ENCODE measurements at places on chromosomes 6 and 20.

GRCh38 chr6:144298194-144298593 lies 13.1 kb downstream of the UTRN start:
- DNase-seq: no peak

- no peak for DNase-seq
Observed at GRCh38 chr6:6191476-6191875, 129.0 kb downstream of the F13A1 start.

GRCh38 chr20:35297155-35297554 lies 4.9 kb upstream of the FAM83C start:
- no peak for DNase-seq

DNA sequence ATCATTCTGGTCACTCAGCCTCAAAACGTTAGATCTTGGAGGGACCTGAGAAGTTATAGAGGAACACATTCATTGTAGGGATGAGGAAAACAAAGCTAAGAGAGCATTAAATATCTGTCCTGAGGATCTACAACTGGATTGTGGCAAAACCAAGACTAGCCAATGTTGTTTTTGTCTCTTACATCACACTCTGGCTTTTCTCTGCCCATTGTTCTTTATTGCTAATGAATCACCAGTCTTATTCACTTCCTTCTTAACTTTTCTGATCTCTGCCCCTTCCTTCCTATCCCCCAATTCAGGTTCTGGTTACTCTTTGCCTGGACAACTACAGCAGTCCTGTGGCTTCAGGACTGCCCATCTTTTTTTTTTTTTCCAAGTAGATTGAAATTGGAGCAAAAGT lies 57.0 kb upstream of the PREP start:
- no peak for DNase-seq

DNA sequence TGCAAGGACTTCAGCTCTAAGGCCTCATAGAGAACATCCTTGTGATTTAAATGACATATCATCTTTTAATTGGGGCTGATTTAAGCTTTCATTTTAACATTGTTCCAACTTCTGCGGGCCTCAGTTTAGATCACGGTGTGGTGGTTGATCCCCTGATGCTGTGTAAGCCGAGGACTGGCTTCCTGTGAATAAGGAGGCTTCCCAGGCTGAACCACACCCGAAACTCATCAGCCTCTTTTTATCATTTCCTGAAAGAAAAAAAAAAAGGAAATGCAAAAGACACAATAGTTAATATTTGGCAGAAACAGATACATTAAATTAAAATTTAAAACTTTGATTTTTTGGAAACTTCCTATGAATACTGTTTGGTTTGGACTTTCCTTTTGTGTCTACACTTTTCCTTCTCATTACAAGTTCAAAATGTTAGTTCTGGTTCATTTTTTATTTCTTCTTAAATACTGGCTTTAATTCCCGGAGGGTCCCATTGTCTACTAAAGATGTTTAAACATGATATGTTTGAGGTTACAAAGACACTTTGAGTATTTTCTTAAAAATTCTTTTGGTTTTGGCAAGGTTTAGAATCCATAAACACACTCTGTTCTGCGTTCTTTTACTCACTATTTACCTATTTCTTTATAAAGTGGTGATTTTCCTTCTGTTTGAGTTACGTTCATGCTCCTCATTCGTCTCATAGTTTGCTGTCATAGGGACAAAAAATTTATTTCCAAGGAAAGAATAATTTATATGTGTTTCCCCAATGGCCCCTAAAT lies 230.0 kb upstream of the SULF2 start:
- no peak for DNase-seq

GRCh38 chr6:169583886-169584541 lies 117.8 kb downstream of the WDR27 start:
- DNase-seq: no peak

DNA sequence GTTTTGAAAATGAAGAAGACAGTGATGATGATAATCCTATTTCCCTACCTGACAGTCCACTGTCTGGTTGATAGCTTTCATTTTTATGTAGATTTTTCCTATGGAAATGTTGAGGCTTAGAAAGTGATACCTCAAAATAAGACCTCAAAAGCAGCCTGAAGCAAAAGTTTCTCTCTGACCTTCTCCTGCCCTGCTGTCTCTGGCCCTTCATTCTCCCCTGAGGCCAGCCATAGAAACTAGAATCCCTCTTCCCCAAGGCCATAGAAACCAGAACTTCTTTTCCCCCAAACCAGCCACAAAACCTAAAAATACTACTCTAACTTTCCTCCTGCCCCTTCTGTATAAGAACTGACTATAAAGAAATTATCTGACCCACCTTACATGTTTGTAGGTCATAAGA lies 52.6 kb upstream of the GCM1 start:
- DNase-seq: no peak

DNA sequence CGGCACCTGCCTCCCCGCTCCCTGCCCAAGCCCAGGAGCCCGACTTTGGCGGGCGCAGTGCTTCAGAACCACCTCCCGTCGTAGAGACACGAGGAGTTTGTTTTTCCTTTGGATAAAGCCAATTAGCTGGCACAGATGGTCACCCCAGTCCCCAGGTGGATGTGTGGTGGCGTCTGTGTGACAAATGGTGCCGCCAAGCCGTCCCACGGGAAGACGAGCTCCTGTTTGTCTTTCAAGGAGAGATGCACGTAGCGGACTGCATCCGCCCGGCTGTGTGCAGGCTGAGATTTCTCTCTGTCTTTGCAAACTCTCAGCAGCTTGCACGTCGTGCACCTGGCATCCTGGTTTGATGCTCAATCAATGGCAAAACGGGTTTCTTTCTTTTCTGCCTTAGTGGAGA lies 16.1 kb upstream of the MRGBP start:
- DNase-seq: peak; percentile 96

DNA sequence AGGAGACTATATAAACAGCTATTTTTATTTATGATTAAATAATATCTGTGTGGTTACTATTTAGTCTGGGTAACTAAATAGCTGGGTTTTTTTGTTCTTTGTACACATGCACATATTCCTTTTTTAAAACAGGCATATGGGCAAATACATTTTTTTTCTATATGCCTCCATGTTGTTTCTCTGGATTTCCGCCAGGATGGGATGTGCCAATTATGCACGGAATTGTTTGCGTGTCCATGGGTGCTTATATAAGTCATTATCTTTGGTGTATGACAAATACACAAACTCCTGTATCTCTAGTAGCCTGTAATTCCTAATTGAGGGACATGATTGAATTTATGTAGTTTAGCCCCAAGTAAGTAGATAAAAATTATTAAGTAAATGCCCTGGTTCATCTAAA lies 226.9 kb downstream of the BCKDHB start:
- no peak for DNase-seq

DNA sequence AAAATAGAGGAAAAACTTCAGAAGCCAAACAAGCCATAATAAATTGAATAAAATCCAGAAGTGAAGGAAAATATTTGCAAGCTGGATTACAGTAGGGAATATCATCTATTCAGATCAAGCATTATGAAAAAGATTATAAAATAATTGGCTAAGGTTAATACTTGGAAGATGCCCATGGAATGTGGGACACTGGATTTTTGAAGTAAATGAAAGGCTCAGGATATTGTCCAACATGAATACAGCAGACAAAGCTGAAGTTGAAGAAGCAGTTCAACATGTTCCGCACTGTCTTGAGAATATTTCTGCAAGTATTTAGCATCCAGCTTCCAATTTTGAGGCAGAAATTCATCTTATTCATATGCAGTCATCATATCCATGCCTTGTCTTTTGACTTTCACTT lies 1278.4 kb upstream of the GJE1 start:
- DNase-seq: no peak

DNA sequence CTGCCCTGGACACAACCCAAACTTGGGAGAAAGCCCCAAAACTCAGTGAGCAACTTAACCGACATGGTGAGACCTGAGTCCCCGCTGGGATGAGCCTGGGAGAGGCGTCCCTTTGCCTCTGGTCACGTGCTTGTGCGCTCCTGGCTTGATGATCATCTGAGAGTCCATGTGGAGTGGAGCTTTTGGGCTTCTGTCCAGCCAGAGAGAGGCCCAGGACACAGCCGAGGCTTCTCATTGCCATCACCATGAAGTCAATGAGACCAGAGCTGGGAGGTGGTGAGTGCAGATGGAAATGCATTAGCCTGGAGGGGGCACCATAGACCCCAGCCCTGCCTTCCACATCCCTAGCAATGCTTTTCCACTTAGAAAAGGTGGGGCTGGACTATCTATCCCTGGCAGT lies 250.0 kb downstream of the SLC24A3 start:
- DNase-seq: peak; percentile 15

GRCh38 chr20:23103284-23104018 lies 17.3 kb upstream of the CD93 start:
- no peak for DNase-seq

- peak; percentile 66 for DNase-seq
Observed at GRCh38 chr20:45813006-45813340, 529 bp downstream of the UBE2C start.

GRCh38 chr20:50611128-50611810 lies 80.1 kb downstream of the RIPOR3 start:
- no peak for DNase-seq

- peak; percentile 98 for DNase-seq
Observed at GRCh38 chr6:34236443-34237315, at the start of gene HMGA1. TSS of gene HMGA1 (plus strand) at chr6:34236873. CDS start at chr6:34240781, 3,908 bp downstream.

GRCh38 chr6:157531986-157532365 lies 151.0 kb downstream of the ZDHHC14 start:
- DNase-seq: no peak

GRCh38 chr6:41917528-41917927 lies 3.4 kb downstream of the MED20 start:
- DNase-seq: no peak

DNA sequence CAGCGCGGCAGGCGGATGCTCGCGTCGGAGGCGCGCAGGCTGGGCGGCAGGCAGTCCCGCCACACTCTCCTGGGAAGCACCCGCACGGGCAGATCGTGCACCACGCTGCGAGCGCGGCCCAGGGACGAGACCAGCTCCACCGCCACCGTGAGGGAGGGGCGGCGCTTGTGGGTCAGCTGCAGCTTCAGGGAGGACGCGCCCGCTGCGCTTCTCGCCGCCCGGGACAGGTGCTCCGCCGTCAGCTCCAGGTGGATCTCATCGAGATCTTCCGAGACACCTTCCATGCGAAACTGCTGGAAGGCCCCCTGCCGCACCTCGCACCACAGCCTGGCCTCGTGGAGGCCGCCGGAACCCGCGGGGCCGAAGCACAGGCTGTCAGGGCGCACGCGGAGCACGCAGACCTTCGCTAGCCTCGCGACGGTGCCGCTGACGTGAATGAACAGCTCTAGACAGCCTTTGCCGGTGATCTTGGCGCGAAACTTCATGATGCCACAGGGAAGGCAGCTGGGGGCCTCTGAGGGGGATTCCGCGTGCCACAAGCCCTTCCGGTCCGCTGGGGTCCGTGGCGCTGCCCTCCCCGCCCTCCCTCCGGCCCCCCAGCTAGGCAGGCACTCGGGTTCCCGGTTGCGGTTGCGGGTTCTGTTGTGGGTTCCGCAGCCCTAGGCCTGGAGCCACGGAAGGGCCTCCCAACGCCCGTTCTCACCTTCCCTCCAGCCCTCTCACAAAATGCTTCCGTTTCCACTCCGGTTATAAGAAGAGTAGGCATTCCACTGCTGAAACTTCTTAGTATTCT lies at the start of gene HUS1B:
TSS of gene HUS1B (minus strand) at position 641 of the 793 bp plus-strand sequence. CDS start at position 485, 156 bp downstream.
- no peak for DNase-seq
